Smooth muscle cell of the umbilical artery (primary cell): ENCODE measurements at places on chromosomes 13 and 19. TPM values are rescaled to one million over a fixed set of nuclear protein-coding genes. Genes with fewer than 3 reads are reported as not detected.

The WDR87 gene
- total RNA-seq = not detected in 2 replicates

The B3GNT3 gene
- not detected in 2 replicates for total RNA-seq

The LENG8 gene
- 42.2 and 107 TPM in 2 replicates for total RNA-seq

The NCR1 gene
- total RNA-seq = not detected in 2 replicates

The SLC25A41 gene
- not detected in 2 replicates for total RNA-seq

The IGFL3 gene
- 0.55 and 2.4 TPM in 2 replicates for total RNA-seq
